ENCODE measurements at places on chromosomes 2 and 18.

- no peak for DNase-seq
These were observed 112.1 kb downstream of the PLB1 start for GRCh38 chr2:28607730-28608499.

DNA sequence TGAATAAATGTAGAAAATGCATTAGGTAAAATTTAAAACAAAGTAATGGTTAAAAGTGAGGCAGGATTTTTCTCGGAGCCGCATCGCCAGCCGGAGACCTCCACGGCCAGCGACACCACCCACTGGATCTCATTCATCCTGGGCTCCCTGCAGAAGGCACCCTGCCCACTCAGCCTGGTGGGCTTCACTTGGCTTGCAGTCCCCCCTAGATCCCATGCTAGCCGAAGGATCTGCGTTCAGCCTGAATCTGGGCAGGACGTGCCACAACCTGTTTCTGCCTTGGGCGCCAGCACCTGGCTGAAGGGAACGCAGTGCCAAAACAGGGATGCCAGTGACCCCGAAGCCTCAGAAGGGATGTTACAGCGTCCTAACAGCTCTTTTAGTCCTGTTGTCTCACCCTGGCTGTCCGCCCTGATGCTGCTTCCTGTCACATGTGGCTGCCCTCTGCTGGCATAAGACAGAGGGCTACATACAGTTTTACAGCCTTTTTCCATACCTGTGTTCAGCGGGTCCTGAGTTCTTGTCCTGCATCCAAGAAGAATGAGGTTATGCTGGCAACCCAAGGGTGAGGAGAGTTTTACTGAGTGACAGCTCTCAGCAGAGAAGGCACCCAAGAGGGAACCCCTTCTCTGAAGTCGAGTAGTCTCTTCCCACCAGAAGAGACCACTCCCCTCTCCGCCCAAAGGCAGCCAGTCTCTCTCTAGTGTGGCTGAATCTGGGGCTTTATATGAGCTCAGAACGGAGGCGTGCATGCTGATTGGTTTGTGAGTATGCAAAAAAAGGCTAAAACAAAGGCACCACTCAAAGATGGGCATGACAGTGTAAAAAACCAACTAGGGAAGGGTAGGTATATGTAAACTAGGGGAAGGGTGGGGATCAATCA lies 173.1 kb upstream of the GYPC start:
- no peak for DNase-seq

GRCh38 chr2:170420961-170421687 lies 243.2 kb downstream of the MYO3B start:
- no peak for DNase-seq

GRCh38 chr18:23069481-23069880 lies 65.8 kb upstream of the CABLES1 start:
- DNase-seq: no peak

- no peak for DNase-seq
These were observed 205.7 kb downstream of the CYP26B1 start for GRCh38 chr2:71941726-71942525.

DNA sequence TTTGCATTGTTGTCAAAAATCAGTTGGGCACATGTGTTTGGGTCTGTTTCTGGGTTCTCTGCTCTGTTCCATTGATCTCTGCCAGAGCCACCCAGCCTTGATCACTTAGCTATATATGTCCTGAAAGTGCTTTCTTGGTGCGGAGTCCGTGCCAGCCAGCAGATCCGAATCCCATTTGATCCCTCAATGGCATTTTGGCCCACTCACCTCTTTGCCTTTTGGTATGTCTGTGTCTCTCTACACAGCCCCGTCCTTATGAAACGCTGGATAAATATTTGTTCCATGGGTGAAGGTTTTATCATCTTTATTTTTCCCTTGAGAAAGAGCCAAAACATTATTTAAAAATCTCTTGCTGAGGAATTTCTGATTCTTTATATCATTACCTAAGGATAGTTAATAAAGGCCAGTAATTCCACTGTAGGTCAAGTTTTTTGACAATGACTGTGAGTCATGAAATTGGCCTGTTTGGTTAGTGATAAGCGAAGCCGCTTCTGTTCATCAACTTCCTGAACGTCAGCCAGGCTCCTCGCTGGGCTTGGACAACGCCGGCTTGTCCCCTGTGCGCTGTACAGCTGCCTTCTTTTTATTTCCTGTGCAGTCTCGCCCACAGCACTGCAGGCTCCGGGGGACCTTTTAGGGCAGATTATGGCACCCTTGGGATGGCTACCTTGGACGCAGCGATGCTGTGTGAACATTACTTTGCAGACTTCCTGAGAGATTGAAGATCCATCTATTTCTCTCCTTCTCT lies 24.9 kb downstream of the MTCL1 start:
- DNase-seq: no peak

- no peak for DNase-seq
These were observed 36.2 kb downstream of the PNO1 start for GRCh38 chr2:68193787-68194372.

DNA sequence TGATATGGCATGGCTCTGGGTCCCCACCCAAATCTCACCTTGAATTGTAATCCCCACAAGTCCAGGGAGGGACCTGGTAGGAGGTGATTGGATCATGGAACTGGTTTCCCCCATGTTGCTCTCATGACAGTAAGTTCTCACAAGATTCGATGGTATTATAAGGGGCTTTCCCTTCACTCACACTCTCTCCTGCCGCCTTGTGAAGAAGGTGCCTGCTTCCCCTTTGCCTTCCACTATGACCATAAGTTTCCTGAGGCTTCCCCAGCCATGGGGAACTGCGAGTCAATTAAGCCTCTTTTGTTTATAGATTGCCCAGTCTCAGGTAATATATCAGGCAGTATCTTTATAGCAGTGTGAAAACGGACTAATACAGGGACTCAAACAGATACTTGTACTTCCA lies 50.4 kb upstream of the ZNF532 start:
- no peak for DNase-seq

GRCh38 chr2:188869550-188869949 lies 104.6 kb upstream of the COL3A1 start:
- no peak for DNase-seq

GRCh38 chr2:54977149-54977548 lies 73.1 kb downstream of the RTN4 start:
- no peak for DNase-seq

DNA sequence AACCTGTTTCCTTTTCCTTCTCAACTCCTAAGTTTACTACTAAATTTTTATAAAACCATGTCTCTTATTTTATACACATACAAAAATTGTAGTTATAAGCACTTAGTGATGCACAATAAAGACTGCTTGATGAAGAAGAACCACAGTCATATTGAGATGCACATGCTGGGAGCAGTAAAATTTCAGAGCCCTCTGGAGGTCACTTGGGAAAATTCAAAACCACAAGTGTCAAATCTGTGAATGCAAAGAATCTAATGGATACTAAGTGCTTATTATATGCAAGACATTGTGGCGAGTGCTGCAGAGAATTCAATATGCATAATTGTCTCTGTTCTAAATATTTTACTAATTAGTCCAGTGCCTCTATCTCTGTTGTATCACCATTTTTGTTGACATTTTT lies 180.5 kb downstream of the VWC2L start:
- DNase-seq: no peak

DNA sequence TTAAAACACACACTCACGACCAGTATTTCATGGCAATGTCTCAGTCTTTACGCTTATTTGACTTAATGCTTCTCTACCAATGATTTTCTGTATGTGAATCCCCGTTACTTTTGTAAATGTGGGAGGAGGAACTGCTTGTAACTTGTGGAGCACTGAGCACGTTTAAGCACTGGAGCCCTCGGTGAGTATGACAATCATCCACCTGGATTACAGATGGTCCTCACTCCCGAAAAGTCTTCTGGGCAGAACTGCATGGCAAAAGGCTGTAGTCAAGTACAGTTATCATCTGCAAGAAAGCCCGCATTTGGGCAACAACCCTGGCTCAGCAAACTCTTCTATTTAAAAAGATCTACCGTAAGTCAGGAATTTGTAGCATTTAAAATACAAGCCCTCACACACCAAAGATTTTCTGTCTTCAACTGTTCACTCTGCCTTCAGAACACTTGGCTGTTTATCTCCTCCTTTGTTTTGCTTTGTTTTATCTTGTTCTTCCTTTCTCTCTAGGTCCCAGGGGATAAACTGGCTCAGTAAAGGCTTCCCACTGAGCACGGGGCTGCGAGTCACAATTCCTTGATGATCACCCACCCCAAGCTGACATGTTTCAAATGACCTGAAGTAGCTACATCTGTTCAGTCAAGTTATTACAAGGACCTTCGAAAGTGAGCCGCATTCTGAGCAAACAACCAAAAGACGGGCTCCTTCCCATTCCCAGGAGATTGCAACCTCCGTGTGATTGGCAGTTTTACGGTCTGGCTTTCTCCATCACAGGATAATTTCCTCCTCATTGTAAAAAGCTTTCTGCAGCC lies 102.2 kb downstream of the DLGAP1 start:
- DNase-seq: no peak

DNA sequence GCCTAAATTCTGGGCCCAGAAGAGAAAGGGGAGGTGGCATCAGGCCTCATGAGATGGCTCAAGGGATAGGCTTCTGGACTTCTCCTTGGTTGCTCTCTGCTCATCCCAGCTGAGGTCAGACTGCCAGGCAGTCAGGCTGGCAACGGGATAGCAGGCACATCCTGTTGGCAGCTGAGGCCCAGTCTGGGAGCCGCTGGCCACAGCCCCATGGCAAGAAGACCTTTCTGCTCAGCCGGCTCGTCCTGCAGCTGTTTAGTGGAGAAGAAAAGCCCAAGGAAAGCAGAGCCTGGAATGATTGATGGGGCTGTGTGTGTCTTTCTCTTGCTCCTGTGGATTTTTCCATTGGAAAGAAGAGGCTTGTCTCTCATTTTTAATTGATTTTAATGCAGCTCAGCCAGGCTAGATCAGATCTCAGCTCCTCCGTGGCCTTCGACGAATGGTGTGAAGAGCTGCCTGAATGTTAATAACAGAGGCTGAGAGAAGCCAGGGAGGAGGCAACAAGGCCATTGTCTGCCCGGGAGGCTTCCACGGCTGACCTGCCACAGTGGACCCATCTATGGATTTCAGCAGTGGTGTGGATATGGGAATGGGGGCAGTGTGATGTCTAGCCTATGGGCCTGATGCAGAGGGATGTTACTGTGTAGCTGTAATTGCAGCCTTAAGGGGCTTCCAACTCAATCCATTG lies 99.5 kb downstream of the HS1BP3 start:
- no peak for DNase-seq

DNA sequence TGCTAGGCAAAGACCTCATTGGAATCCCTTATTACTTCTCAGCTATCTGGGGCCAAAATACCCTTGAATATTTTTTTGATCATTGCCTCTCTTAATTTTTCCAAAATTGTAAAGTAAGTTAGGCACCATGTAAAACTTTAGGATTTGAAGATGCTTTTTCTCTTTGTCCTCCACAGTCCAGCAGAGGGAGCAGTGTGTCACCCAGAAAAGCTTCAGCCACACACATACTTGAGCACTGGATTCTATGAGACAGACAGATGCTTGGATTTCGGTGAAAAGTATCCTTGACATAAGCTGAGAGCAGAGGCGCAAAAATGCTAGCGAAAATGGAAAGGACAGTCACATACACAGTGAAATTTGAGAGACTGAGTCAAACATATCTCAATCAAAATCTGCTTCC lies 74.7 kb upstream of the KCNJ3 start:
- no peak for DNase-seq

GRCh38 chr2:19228715-19229114 lies 129.7 kb downstream of the OSR1 start:
- no peak for DNase-seq

DNA sequence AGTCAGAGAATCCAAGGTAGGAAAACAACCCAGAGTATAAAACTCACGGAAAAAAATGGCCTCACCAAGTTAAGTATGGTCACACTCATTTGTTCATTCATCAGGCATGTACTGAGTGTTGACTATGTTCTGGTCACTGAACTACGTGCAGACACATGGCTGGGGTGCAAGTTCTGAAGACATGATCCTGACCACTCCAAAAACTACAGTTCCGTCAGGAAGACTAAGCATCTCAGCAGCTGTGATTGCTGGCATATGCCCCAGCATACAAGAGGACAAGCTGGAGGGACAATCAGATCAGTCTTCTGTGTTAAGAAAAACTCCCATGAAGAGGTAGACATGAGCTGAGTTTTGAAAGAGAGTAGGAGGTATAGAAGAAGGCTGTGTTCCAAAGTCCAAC lies 72.8 kb downstream of the TCF4 start:
- no peak for DNase-seq

DNA sequence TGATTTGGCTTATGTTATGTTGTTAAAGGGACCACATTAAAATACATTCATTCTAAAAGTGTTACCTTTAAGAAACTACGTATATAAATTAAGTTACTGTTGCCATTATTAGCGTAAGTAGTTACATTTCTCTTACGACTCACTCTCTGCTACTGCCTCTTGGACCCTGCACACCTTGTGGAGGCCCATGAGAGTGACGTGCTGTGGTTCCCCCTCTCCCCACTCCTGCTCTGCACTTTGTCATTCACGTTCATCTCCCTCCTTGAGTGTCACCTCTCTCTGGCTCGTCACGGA lies 830 bp upstream of the MERTK start:
- DNase-seq: no peak

DNA sequence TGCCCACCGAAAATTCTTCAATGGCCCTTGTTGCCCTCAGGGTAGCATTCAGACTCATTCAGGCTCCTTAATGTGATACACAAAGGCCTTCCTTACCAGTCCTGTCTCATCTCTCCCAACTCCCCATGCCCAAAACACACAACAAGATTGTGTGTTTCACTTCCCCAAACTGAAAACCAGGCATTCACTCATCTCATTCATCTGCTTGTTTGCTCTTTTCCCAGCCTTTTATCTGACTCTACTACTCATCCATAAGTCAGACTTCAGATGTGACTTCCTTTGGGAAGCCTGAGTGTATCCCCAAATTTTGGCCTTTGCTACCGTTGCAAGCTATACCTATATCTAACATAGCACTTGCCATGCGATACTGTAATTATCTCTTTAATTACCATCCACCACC lies 9.7 kb upstream of the SLC39A10 start:
- DNase-seq: no peak

GRCh38 chr2:219595256-219595655 lies 2.4 kb upstream of the STK11IP start:
- DNase-seq: no peak

DNA sequence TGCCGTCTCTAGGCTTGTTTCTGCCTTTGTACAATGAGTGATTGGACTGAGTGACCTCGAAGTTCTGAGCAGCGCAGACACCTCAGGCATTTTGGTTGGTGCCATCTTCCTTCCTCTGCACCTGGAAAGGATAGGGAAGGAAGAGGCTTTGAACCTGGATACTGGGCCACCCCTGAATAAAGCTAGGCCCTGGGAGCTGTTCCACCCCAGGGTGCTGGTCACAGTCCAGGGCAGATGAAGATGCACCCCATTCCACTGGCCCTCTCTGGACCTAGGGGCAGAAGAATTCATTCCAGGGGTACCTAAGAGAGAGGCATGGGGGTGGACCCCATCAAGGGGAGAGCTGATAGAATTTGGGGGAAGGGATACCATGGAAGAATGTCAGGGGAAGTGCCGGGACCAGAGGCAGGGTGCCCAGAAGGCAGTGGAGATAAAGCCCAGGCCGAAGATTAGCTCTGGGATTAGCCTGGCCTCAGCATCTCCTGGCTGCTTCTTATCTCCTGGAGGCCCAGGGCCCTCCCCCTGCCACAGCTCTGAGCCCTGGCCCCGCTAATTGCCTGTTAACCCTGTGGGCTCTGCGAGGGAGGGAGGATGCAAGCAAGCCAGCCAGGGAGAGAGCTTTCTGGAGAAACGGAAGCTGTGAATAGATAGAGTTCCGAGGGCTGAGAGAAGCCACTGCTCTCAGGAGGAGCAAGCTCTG lies 11.4 kb downstream of the ASIC4 start:
- no peak for DNase-seq

- DNase-seq: no peak
These were observed 161.1 kb downstream of the ESCO1 start for GRCh38 chr18:21439431-21439846.

- DNase-seq: no peak
These were observed 399.4 kb upstream of the HNRNPA3 start for GRCh38 chr2:176813156-176813555.

All from stimulated activated CD8-positive, alpha-beta memory T cell treated with anti-CD3 and anti-CD28 coated beads, Interleukin-4, amount 100 ng/mL, for 4 hours (primary cell).